ENCODE measurements at places on chromosomes 1 and 21.

DNA sequence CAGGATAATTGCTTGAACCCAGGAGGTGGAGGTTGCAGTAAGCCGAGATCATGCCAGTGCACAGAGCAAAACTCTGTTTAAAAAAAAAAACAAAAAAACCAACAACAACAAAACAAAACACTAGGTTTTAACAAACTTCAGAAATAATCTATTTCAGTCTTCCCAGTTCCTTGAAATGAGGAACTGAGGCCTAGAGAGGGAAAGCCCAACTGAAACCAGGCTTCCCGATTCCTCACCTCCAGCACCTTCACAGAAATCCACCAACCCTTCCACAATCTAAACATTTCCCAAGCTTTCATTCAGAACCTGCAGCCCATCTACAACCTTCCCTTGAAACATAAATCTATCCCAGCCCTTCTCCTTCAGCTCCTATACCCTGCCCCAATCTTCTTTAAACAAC lies 612 bp upstream of the CD52 start:
- DNase-seq: no peak

GRCh38 chr1:221437926-221438325 lies 304.0 kb downstream of the DUSP10 start:
- DNase-seq: no peak

- no peak for DNase-seq
Observed at GRCh38 chr1:27101696-27102095, 53.2 kb downstream of the SLC9A1 start.

GRCh38 chr1:65449214-65449823 lies 28.9 kb downstream of the LEPR start:
- no peak for DNase-seq

DNA sequence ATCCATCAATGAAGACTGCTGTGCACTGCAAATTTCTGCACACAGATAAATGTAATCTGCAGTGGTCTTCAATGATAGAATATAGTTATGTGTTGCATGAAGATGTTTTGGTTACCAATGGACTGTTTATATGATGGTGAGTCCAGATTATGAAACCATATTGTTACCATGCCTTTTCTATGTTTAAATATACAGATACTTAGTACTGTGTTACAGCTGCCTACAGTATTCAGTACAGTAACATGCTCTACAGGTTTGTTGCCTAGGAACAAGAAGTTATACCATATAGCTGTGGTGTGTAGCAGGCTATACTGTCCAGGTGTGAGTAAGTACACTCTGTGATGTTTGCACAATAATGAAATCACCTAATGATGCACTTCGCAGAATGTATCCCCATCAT lies 40.8 kb downstream of the SORT1 start:
- no peak for DNase-seq

DNA sequence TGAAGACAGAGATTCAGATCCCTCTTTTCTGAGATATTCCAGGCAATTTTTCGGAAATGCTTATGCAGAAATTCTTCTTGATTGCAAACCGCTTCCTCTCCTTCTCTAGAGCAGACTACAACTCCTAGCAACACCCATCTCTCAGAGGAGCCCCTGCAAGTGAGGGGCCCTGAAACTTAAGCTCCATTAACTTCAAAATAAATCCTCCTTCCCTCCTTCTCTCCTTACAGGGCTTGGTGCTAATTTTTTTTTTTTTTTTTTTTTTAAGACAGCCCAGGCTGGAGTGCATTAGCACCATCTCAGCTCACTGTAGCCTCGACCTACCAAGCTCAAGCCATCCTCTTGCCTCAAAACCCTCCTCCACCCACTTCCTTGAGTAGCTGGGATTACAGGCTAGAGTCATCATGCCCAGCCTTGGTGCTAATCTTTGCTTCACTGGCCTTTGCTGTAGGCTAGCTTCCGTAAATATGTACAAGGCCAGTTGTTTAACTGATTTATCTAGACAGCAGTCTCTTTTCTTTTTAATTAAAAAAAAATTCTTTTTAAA lies 30.2 kb upstream of the SFPQ start:
- DNase-seq: no peak

GRCh38 chr1:115506924-115507589 lies 134.7 kb upstream of the VANGL1 start:
- peak; percentile 4 for DNase-seq

DNA sequence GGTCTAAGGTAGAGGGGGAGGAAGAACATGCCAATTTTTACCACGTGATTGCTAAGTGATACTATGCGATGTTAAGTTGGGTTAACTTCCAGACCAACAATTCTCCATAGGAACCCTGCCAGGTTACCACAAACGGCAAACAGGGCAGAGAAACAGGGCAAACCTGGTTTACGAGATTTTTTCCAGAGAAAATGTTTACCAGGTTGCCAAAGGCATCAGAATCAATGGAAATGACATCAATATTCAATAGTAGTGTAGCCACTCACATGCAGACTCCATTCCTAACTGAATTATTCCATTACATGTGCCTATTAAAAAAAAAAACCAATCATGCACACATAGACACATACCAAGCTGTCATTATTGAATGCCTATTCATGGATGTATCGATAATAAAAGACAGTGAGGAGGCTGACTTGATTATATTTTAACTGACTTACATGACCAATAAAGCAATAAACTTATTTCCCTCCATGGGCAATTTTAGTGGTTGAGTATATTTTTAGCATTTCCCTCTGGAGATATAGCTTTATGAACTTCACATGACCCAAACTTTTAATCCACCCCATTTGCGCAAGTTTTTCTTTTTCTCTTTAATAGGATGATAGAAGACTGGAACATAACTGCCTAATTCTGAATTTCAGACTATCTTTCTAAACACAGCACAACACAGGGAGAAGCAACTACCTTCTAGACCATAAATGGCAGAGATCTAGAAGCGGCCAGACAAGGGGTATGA lies 40.5 kb upstream of the KCNE1 start:
- no peak for DNase-seq

DNA sequence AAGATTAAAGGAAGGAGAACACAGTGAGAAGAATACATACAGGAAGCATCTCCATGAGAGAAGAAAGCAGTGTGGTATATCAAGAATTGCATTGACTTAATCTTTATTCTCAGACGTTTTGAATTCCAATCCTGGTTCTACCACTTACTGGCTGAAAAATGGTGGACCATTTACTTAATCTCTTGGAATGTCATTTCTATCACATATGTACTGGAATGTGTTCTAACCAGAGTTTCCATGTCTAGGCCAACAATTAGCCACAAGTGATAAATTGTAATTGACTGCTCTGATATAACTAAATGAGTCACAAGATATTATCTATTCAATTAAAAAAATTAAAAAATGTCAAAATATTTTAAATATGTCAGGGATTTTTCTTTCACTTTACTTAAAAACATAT lies 626.1 kb downstream of the PTPRC start:
- DNase-seq: no peak

DNA sequence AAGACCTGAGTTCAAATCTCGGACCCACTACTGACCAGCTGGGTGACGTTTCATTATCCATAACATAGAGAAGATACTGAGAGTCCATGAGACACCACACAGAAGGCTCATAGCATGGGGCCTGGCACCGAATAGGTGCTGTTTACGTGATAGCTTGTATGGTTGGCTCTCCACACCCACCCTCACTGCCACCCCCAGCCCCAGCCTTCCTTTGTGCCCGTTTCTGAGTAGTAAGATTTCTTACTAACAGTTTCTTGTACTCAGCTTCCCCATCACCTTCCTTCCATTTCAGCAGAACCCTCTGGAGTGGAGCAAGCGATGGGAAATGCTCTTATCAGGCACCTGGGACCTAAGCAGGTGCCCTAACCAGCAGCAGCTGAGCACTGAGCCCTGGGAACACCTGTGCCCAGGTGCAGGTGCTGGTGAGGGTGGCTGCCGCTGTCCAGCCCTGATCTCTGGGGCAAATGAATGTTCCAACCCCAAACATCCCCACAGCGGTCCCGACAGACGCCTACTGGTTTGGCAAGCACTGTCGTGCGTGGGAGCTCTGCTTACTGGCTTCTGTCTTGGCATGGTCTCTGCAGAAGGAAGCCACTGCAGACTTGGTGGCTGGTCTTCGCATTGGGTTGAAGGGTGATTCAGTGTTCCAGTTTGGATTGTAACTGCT lies 225.4 kb downstream of the CAMTA1 start:
- no peak for DNase-seq

DNA sequence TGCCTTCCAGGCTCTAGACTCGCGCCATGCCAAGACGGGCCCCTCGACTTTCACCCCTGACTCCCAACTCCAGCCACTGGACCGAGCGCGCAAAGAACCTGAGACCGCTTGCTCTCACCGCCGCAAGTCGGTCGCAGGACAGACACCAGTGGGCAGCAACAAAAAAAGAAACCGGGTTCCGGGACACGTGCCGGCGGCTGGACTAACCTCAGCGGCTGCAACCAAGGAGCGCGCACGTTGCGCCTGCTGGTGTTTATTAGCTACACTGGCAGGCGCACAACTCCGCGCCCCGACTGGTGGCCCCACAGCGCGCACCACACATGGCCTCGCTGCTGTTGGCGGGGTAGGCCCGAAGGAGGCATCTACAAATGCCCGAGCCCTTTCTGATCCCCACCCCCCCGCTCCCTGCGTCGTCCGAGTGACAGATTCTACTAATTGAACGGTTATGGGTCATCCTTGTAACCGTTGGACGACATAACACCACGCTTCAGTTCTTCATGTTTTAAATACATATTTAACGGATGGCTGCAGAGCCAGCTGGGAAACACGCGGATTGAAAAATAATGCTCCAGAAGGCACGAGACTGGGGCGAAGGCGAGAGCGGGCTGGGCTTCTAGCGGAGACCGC lies 2.0 kb upstream of the OLIG2 start:
- DNase-seq: no peak
